ENCODE measurements at places on chromosomes 4 and X. TPM values are rescaled to one million over a fixed set of nuclear protein-coding genes. Genes with fewer than 3 reads are reported as not detected.

Gene FAM47A
- not detected for total RNA-seq

Gene P2RY8
- 47.1 TPM for total RNA-seq

Gene SLITRK4
- not detected for total RNA-seq

Gene ALB
- not detected for total RNA-seq

Gene ASB9
- not detected for total RNA-seq

GRCh38 chrX:26851981-26852380, 611.2 kb downstream of the PPP4R3C start:
- DNase-seq: no peak

GRCh38 chrX:72536542-72536941, 36.1 kb downstream of the HDAC8 start:
- DNase-seq: no peak

GRCh38 chr4:165609653-165610052, 230.8 kb downstream of the CPE start:
- DNase-seq: no peak

- DNase-seq: peak; percentile 12
These were observed 88.6 kb downstream of the HPRT1 start for GRCh38 chrX:134548257-134549201.

DNA sequence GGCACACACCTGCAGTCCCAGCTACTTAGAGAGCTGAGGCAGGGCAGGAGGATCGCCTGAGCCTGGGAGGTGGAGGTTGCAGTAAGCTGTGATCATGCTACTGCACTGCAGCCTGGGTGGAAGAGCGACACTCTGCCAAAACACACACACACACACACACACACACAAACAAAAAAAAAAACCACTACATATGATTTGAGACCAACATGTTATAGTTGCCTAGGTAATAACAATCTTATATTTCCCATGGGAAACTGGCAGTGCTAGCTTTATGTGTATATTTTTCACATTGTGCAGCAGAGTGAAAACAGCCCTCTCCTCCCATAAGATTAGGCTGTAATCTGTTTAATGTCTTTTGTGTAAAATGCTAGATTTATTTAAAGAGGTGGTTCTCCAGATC, 3.1 kb upstream of the FAM241A start:
- no peak for DNase-seq

DNA sequence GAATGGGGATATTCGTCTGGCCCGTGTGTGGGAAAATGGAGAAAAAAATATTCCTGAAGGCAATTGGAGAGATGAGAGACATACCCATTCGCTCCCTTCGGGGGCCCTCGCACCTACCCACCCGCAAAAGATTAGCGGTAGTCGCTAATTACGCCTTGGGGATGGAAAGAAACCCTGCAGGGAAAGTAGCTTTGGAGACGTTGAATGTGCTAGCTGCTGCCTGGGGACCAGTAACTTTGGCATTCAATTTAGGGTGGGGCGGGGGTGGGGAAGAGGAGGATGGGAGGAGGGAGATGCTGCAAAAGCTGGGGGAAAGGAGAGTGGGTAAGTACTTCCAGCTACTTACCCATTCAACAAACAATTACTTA, 407 bp upstream of the ZC4H2 start:
- DNase-seq: no peak

DNA sequence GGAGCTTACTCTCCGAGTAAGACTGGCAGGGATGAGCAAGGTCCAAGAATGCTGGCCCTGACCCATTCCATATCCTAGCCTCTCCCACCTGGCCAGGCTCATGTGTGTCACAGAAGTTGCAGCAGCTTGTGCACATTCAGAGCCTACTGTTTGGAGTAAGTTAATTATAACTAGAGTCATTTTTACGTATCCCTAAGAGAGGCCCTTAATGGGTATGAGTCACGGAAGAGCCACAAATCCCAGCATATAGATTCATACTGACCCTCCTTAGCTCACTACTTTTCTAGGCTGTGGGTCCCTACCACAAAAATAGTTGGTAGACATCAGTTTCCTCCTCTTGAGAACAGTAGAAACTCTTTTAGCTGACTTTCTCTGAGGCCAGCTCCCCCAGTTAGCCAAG, 118.3 kb upstream of the FRG1 start:
- DNase-seq: no peak

Data from CD8-positive, alpha-beta memory T cell (primary cell).